AML-193 (cell line): ENCODE measurements at places on chromosomes 3 and 15.

DNA sequence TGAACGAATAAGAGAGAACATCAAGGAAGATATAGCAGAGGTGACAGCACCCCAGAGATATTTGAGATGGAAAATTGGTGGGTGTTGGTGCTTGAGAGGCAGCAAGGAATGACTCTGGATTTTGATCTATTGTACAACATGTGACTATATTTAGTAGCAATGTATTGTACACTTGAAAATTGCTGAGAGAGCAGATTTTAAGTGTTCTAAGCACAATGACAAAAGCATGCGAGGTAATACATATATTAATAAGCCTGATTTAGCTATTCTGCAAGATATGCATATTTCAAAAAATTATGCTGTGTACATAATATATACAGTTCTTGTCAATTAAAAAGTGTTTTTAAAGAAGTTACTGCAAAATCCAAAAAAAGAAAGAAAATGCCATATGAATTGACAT is 194.3 kb downstream of the SLC9A9 start:
- DNase-seq, result no peak

- DNase-seq, result no peak
These were observed 27.2 kb upstream of the TNFSF10 start for GRCh38 chr3:172550347-172550943.

GRCh38 chr3:48989796-48990635 is at the start of gene P4HTM:
P4HTM (plus strand) TSS chr3:48990241; CDS start chr3:48990257, 16 bp downstream.
- DNase-seq, result peak; percentile 80

GRCh38 chr15:35986191-35986721 is 440.3 kb upstream of the DPH6 start:
- no peak for DNase-seq

GRCh38 chr3:105812194-105812586 is 56.6 kb downstream of the CBLB start:
- no peak for DNase-seq

GRCh38 chr3:13865581-13865980 is 14.3 kb downstream of the WNT7A start:
- no peak for DNase-seq

- DNase-seq, result no peak
These were observed 43.4 kb downstream of the MYO5A start for GRCh38 chr15:52485290-52485689.

DNA sequence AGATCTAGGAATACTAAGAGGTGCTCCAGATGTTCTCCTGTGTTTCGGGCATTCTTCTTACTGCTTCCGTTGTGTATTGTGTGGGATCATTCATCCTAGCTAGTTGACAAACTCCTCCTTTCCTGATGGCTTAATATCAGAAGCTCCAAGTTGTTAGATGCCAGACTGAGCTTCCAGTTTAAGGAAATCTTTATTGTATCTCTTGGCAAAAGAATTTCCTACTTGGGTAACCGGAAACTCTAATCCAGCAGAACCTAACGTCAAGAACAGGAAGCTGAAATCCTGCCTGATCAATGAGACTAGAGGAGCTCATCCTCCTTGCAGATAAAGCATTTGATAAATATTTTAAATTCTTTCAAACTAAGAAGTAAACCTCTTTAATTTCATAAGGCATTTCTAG is 27.7 kb upstream of the MYH15 start:
- no peak for DNase-seq

GRCh38 chr3:170180079-170180907 is 1.2 kb downstream of the PHC3 start:
- DNase-seq, result peak; percentile 51

- no peak for DNase-seq
These were observed 63.9 kb downstream of the TIPARP start for GRCh38 chr3:156738251-156738650.

- peak; percentile 87 for DNase-seq
These were observed 2.5 kb upstream of the FANCD2 start for GRCh38 chr3:10023587-10024310.

DNA sequence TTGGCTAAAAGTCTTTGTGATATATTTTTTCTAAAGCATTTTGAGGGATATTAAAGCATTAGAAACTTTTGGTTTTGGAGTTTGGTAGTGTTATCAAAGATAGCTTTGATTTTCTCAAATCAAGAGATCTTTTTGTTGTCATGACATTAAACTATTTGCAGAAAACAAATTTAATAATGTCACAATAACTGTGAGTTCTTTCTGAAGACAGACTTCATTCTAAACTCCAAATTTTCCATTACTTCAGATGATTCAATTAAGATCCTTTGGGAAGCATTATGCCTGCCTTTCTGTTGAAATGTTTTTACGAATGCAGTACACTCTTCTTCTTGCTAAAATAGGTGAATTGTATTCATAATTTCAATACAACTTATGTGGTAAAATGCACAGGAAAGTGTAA is 145.4 kb downstream of the ALCAM start:
- no peak for DNase-seq

DNA sequence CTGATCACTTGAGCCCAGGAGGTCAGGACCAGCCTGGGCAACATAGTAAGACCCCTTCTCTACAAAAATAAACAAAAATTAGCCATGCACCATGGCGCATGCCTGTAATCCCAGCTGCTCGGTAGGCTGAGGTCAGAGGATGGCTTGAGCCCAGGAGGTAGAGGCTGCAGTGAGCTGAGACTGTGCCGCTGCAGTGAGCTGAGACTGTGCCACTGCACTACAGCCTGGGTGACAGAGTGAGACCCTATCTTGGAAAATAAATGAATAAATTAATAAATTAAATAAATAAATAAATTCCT is 10.8 kb downstream of the SHISA5 start:
- no peak for DNase-seq

GRCh38 chr15:91956026-91956723 is 102.7 kb downstream of the SLCO3A1 start:
- DNase-seq, result no peak

- no peak for DNase-seq
These were observed 5.9 kb downstream of the GPX1 start for GRCh38 chr3:49352281-49352680.

- no peak for DNase-seq
These were observed 52.2 kb upstream of the HEG1 start for GRCh38 chr3:125107861-125108567.

GRCh38 chr3:35817216-35817615 is 177.9 kb downstream of the ARPP21 start:
- DNase-seq, result no peak

DNA sequence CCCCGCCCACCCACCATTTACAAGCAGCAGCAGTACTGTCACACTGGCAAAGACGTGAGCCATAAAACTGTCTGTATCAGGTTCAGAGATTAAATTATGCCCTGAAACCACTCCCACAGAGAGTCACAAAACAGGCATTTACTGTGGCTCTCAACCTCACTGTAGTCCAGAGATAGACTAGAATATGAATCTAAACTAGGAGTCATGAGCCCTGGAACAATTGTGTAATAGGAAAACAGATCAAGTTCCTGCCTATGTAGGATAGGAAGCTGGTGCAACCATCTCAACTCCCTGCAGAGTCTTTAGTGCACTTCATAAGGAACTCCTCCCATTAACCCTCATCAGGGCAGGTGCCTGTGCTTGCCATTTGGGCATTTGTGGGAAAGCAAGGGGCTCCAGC is 61.7 kb downstream of the FAM227B start:
- peak; percentile 49 for DNase-seq

DNA sequence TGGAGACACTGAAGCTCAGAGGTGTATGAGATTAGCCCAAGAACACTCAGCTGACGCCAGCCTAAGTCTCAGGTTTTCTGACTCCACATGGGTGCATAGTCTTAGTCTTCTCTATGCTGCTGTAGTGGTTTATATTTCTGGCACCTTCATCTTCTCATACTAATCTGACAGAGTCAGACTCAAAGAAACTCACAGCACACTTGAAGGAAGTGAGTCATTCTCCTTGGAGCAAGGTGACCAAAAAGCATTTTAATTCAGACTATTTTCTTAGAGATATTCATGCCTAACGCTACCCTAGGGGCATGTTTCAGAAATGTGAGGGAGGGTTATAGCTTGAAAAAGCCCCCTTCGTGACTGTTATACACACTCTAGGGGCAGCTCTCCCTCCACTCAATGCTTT is 775.3 kb upstream of the ARPP21 start:
- DNase-seq, result no peak

DNA sequence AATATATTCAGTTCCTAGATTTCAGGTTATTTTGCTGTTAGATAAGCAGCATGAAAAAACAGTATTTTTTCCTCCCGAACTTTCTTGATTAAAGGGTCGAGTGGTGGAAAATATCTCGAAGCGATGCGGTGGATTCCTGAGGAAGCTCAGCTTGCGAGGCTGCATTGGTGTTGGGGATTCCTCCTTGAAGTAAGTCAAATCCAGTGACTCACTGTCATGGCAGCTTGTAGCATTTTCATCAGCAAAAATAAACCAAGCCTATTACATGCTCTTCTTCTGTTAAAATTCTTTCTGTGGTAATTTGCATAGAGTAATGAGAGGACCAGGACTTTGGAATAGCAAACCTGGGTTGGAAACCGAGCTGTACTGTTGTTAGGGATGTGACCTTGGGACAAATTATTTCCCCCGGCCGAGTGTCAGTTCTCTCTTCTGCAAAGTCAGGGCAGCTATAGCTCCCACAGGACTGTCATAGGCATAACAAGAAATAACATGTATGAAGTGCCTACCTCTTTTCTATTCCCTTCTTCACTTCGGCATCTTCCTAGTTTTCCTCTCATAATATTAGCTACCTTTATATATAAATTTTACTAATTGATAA is 75.6 kb downstream of the UBP1 start:
- no peak for DNase-seq

- no peak for DNase-seq
These were observed 43.6 kb upstream of the DCBLD2 start for GRCh38 chr3:98945101-98945524.

DNA sequence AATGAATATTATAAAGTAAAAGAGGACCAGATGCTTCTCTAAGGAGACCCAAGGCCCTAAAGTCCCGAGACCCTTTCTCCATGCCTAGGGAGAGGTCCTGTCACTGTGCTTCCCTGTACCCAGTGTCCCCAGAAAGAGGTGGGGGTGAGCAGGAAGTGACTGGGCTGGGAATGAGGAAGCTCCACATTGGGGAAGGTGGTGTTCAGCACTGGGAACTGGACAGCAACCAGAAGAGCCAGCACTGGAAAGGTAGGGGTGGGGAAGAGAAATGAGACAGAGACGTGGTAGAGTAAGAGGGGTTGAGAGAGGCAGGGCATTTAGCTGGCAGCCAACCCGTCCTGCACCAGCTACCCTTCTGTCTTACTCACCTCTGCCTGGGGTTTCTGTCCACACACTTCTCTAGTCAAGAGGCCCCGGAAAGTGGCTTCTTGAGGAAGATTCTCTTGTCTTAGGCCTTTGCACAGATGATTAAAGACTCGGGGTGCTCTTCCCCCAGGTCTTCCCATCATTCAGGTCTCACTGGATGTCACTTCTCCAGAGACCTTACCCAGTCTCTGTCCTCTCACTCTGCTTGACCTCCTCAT is 12.2 kb downstream of the RRP9 start:
- peak; percentile 5 for DNase-seq

DNA sequence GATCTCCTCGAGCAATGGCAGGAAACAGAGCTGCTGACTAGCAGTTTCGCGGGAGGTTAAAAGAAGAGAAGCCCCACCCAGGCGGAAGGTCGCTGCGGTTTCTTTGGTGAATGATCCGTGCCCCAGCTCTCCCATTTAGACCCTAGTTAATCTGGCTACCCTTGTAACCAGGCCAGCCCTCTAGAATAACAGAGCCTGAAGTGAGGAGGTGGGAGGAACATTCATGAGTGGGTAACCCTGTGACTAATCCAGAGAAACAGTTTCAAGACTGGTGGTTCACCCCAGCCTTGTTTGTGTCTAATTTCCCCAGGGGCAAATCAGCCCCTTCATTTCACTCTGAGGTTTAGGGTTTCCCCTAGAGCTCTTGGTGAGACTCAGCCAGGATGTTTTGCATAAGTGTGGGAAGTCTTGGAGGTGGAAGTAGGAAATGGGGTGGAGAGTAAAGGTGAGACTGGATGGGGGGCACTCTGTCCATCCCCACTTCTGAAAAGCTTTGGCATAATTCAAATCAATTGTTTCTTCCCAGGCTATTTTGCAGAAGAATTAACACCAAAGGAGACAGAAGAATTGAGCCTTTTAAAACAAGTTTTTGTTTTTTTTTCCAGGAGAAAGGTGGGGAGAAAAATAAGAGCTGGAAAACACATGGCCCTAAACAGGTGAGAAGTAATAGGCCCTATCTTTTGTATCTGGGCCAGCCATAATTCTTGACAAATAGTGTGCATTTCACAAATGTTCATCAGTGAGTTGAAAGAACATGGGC is 303.1 kb downstream of the RPLP1 start:
- peak; percentile 6 for DNase-seq

GRCh38 chr15:44710236-44711095 is 657 bp downstream of the PATL2 start:
- DNase-seq, result peak; percentile 75
